ENCODE measurements at places on chromosomes 1 and 21.

- no peak for DNase-seq
Measured at GRCh38 chr21:46318464-46318845, 5.2 kb downstream of the C21orf58 start.

DNA sequence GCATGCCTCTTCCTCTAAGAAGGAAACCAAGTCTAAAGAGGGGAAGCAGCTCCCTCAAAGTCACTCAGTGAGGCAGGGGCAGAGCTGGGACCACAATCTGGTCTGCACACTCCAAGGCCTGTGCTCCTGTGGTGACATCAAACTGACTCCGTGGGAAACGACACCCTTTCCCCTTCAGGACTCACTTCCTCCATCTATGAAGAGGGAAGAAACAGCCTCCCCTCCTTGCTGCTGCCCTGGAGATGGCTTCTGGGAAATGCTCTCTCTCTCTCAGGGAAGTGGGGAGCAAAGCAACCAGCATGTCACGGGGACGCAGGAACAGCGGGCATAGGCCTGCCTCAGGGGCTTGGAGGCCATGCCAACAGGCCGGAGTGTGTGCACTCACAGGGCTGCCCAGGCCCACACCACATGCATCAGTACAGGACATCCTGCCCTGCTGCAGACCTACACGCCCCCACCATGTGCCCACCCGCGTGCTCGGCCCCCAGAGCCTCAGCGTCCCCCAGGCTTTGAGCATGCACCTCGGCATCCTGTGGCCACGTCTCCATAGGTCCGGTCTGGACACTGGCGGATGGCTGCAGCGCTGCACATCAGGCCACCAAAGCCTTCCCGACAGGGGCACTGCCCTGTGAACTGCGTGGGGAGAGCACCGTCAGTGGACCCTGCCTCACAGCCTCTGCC lies 25.7 kb downstream of the LAMB3 start:
- DNase-seq: no peak

GRCh38 chr1:39205102-39205780 lies 746 bp downstream of the MACF1 start:
- DNase-seq: peak; percentile 39

DNA sequence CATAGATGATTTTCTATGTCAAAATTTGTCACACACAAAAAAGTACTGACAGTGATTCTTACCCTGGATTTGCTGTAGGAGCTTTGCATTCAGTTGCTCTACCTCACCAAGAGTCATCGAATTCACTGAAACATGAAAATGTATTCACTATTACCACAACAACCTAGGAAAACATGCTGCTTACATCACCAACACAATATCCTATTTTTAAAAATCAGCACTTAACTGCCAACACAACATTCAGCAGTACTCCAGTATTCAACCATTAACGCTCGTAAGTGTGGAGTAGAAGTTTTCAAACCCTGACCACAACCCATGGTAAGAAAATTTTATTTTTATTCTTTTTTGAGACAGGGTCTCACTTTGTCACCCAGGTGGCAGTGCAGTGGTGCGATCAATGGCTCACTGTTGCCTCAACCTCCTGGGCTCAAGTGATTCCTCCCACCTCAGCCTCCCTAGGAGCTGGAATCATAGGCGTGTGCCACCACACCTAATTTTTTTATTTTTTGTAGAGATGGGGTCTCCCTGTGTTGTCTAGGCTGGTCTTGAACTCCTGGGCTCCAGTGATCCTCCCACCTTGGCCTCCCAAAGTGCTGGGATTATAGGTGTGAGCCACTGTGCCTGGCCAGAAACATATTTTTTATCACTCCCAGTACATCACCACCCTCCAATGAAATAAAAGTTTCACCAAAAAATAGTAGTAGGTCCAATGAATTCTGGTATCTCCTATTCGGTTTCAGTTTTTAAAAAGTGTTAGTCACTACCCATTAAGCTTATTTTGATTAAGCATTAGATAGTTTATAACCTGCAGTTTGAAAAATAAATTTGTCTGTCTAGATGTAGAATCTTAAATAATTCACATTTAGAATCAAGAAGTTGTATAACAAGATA lies 23.8 kb downstream of the C21orf91 start:
- DNase-seq: no peak

DNA sequence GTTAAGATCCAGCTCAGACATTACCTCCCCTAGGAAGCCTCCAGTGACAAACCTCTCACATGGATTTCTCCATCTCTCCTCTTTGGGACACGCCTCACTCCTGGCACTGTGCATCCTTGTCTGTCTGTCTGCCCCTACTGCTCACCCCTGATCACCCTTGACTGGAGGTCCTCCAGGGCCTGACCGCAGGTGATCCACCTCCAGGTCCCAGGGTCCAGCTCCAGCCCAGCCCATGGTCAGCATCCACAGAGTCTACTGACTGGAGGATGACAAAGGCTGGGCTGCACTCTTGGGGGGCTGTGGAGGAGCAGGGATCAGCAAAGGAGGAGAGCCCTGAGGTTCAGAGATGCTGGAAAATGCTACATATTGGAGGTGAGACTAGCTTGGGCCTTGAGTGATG lies 65.8 kb downstream of the BEND5 start:
- DNase-seq: no peak

DNA sequence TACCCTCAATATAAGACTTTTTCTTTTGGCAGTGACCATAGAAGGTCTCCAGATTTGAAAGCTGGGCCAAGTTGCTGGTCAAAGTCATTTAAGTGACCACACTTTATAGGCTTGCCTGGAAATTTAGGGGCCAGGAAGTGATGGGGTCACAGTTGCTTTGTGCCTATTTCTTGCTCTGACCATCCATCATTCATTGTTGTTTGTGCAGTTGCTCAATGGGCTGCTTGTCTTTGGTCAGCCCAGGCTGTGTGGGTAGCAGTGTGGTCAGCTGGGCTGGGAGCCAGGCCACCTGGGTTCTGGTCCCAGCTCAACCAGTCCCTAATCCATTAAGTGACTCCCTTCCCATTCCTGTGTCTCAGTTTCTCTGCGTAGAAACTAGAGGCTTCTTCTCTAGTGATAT lies 2.1 kb upstream of the OTUD7B start:
- DNase-seq: no peak

GRCh38 chr1:183276386-183277080 lies 90.5 kb downstream of the LAMC2 start:
- DNase-seq: no peak

DNA sequence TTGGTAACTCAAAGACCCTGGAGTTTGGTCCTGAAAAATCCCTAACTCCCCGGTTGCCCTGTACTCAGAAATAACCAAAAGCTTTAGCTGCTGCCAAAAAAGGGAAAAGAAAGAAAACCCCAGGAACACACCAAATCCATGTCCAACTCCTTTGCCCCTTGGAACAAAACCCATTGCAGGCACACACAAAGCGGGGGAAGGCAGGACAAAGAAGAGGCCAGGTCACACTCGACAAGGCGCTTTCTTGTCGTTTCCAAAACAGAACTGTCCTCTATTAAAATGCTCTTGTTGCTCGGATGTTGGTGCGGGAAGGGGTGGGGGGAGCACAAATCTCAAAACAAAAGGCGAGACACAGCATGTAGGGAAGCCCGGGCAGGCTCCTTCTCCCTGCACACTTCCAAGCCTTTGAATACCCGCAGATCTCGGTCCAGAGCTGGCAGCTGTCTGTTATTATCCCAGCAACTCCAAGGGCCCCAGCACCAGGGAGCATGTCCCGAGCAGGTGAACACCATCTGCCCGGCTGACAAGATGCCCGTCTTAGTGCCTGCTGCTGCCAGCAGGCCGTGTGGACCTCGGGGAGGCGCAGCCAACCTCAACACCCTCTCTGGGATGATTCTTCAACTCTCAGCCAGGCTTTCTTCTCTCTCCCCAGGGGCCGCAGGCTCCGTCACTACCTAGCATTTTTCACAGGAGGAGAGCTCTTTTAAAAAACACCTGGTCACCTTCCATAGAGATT lies 96.4 kb downstream of the SSBP3 start:
- no peak for DNase-seq

GRCh38 chr1:215600258-215600792 lies 33.2 kb downstream of the KCTD3 start:
- no peak for DNase-seq

- DNase-seq: no peak
Measured at GRCh38 chr1:209627027-209627731, 25.0 kb downstream of the LAMB3 start.

DNA sequence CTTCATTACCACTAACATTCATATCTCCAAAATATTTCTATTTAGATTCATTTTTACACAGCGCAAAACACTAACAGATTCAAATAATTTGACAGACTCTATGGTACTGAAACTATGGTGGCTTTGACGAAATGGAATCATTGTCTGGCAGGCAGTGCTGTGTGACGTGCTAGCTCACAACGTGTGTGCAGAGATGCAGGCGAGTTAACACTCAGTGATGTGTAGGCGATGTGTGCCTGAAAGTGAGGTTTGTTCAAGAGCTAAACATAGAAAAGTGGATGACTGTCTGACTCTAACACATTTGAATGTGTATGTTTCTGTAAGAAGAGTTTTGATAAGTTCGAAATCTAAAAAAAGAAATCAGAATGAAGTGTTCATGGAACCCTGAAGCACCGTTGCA lies 97.7 kb downstream of the RYR2 start:
- DNase-seq: no peak

Data from stimulated activated CD8-positive, alpha-beta memory T cell treated with anti-CD3 and anti-CD28 coated beads, Interleukin-7, amount 100 ng/mL, for 1 hour (primary cell).